ENCODE measurements at places on chromosomes 12 and 14.

DNA sequence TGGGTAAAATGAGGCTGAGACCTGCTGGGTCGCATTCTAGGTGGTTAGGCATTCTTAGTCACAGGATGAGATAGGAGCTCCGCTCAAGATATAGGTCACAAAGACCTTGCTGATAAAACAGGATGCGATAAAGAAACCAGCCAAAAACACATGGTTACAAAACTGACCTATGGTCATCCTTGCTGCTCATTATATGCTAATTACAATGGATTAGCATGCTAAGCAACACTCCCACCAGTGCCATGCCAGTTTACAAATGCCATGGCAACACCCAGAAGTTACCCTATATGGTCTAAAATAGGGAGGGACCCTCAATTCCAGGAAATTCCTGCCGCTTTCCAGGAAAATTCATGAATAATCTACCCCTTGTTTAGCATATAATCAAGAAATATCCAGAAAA, 132.4 kb downstream of the BRMS1L start:
- DNase-seq = no peak

- DNase-seq = no peak
Observed at GRCh38 chr12:4031703-4032291, 158.6 kb upstream of the PARP11 start.

- DNase-seq = no peak
Observed at GRCh38 chr12:70732287-70732686, 95.1 kb upstream of the PTPRB start.

DNA sequence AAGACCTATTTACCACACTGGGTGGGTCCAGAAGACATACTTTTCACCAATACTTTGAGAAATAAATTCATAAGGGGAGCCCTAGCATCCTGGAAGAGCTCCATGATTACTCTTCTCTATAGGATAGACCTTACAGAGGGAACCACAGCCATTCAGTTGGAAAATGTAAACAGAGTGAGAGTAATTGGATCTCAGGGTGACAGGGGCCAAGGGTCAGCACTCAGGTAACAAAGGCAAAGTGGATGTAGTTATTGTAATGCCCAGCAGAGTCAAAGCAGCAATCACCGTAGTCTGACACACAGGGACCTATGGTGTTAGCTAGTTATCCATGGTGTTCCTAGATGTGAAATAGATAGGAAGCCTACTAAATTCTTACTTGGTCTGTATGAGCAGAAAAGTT, 10.8 kb upstream of the GTF2A1 start:
- no peak for DNase-seq

- DNase-seq = no peak
Observed at GRCh38 chr12:115313929-115314328, 630.0 kb upstream of the TBX3 start.

DNA sequence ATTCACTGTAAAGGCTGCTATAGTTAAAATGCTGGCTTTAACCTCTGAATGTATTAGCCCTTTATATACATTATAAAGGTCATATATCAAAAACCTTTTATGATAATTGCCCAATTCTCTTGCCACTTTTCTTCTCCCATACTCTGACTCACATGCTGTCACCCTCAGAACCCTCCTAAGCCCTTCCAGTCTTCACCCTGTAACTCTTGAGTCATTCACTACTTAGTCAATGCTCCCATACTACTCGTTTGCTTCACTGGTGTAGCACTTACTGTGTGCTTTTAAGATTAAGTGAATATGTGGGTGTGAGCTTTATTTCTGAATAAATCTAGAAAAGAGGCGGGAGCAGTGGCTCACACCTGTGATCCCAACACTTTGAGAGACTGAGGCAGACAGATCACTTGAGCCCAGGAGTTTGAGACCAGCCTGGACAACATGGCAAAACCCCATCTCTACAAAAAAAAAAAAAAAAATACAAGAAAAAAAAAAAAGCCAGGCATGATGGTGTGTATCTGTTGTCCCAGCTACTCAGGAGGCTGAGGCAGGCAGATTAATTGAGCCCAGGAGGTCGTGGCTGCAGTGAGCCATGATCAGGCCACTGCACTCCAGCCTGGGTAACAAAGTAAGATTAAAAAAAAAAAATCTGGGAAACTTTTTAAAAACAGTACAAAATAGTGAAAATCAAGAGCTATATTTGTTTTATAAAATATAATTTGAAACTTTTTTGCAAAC, 37.6 kb downstream of the SPATA7 start:
- no peak for DNase-seq

GRCh38 chr14:81423504-81423903, 23.4 kb upstream of the STON2 start:
- DNase-seq = no peak

DNA sequence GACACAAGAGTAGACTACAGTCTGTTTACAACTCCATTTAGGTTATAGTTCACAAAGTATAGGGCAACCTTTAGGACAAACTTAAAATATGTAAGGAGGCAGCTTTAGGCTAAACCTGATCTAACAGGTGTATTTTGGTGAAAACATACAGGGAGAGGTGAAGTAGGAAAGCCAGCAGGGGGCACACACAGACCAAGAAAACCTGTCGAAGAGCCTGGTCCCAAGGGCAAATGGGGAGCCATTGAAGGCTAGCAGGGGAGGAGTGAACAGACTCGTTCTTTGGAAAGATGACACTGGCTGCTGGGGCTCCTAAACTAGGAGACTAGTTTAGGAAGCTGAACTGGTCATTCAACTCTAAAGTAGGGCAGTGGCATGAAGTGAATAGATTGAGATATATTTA, 138.8 kb upstream of the WSCD2 start:
- peak; percentile 86 for DNase-seq

DNA sequence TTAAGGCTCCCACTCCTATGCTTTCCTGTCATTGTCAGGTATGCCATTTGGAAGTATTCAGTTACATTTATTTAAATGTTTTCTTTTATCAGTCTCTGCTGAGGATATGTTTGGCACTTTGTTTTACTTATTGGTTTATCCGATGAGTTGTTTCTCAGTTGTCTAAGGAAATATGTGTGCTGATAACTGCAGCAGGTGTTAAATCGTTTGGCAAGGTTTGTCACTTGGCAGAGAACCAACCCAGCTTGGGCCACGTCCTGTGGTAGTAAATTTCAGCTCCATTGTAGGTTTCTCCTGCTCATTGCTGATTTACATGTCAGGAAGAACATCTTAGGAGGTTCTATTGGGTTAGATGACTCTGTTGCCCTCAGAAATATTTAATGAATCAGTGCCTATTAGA, 22.0 kb upstream of the MGST1 start:
- DNase-seq = no peak

GRCh38 chr12:12786706-12787601, 1.5 kb downstream of the APOLD1 start:
- peak; percentile 80 for DNase-seq

GRCh38 chr12:118065380-118065779, 4.4 kb upstream of the WSB2 start:
- DNase-seq = no peak

DNA sequence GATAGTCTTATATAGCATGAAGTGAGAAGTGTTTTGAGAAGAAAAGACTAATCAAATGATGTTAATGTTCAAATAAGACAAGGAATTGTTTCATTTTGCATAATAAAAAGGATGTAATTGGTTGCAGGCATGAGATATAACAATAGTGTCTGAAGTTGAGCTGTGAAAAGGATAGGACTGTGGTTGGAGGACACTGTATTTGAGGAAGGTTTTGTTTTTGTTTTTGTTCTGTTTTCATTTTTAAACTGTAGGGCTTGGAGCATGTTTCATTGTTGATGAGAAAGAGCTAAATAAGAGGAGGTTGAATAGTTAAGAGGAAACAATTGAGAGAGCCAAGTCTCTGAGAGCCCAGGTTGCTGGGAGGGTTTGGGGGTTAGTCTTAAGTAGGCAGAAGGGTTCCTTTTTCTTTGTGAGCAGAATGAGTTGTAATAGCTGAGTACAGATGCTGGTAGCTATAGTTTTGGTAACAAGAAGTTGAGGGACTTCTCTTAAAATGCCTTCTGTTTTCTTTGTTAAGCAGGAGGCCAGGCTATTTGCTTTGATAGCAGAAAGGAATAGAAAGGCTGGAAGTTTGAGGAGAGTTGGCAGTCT, 58.4 kb downstream of the CCDC91 start:
- DNase-seq = no peak

GRCh38 chr12:25784669-25785068, 173.8 kb upstream of the RASSF8 start:
- peak; percentile 8 for DNase-seq

DNA sequence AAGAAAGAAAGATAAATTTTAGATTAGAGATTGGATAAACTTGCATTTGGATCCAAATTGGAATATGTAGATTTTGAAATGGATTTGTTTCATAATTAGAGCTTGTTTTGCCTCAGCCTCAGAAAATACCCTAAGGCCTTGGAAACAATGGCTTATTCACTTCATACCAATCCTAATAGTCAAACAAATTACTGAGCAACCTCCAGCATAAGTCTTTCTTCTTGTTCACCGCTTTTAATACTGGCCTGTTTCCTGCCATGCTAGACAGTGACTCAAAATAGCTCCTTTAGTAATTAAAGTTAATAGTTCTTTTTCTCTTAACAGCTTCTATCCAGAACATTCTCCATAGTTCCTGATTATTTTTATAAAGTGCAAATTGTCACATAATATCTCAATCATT, 110.9 kb upstream of the DNM1L start:
- no peak for DNase-seq

DNA sequence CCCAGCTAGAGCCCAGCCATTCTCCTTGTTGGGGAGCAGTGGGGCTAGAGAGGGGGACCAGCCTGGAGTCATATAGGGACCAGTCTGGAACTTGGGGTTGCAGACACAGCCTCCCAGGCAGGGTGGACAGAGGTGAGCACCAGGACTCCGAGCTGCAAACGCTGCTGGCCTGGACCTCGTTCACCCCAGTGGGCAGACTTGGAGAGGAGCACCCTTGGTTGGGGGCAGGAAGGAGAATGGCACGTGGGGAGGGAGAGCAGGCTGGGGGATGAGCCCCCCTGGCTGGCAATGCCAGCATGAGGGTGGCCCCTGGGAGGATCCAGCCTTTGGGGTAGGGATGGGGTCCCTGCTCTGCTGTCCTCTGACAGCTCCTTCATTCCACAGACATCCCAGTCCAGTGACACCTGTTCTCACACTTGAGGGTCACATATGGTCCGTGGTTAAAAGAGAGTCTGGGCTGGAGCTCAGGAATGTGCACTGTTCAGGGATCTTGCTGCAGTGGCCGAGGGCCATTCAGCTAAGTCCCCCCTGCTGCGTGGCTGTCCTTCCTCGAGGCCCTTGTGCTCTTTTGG, 2.8 kb downstream of the LBHD2 start:
- no peak for DNase-seq

DNA sequence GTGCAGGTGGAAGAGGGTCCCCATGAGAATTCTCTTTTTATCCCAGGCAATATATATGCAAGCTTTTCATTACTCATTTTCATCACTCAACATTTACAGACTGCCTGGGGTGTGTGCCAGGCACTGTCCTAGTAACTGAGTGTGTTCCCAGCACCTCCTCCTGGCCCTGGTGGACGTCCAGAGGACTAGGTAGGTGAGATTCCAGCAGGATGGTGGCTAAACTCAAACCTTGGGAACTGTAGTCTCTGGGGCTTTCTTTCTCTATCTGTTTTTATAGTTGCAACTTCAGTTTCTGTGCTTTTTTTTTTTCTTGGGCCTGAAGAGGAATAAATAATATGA, 63.8 kb downstream of the SUSD6 start:
- no peak for DNase-seq

GRCh38 chr14:20711261-20711660, 22.7 kb downstream of the ANG start:
- no peak for DNase-seq

DNA sequence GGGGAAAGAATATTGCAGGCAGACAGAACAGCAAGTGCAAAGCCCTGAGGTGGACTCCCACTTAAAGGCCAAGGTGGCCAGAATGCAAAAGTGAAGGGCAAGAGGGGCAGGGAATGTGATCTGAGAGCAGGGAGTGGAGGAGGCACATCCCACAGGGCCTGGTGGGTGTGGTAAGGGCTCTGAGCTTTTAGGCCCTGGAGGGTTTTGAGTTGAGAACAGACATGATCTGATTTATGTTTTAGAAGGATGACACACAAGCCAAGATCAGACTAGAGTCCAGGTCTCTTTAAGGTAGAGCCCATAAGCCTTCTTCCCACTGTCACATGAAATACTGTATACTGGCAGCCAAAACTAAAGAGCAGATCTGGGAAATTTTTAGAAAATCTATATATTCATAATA, 162.5 kb downstream of the SLC38A4 start:
- DNase-seq = peak; percentile 10

DNA sequence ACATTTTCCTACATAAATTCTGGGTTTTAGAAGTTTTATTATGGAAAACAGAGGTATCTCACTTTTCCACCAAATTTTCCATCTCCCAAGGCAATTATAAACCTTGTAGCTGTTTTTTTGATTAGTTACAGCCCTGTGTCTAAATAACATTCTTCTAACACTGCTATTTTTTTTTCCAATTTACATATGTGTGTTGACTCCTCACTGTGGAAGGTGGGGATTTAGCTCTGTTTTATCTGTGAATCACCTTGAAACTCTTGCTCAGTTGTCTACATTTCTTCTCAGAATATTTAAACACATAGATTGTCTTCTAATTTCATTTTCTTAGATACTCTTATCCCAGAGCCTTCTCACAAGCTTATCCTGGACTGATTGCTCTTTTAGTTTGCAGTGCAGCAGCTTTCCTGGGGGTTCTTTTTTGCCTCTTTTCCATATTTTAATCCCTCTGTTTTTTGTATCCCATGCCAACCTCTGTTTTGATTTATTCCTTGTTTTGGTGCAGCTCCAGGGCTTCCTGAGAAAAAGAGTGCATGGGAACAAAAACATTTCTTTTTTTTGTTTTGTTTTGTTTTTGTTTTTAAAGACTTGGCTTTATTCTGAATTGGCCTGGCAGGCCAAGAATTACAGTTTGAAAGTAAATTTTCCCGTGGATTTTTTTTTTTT, 36.7 kb downstream of the TBC1D15 start:
- DNase-seq = peak; percentile 15

GRCh38 chr12:118189741-118190191, 53.8 kb downstream of the PEBP1 start:
- DNase-seq = peak; percentile 94

GRCh38 chr12:4579305-4580102, 17.5 kb downstream of the DYRK4 start:
- DNase-seq = peak; percentile 87

DNA sequence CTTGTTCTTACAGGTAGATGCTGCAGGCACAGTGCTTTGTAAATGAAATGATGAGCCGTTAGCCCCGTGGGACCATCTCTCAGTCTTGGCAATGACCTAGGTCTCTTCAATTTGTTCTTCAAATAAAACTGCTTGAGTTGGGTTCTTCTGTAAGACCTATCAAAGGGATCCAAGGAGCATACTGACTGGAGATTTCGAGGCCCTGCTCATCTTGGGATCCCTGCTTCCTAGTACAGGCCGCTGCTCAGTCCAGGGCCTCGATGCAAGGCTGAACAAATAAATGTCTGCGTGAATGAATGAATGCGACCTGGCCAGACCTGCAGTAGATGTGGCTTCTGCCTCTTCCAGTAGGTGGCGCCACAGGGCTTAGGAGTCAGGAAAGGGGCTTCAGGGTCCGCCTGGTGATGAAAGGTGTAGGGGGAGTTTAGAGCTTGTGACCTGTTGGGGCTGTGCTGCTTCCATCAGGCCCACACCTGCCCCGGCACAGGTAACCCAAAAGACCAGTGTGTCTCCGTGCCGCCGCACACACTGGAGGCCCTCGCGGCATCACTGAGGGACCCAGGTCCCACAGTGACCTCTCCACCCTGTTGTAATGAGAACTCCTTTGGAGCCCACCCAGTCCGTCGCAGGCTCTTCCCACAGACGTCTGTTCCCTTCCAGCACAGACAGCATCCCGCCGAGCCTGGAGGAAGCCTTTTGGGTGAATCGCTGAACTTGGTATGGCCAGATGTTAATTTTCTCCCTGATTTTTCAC, 4.4 kb downstream of the CACNA1C start:
- DNase-seq = peak; percentile 95

- DNase-seq = no peak
Observed at GRCh38 chr14:101018561-101019290, 115.2 kb upstream of the RTL1 start.

Measured in NCI-H82 (cell line).